Fibroblast of mammary gland (primary cell): ENCODE measurements at places on chromosomes 2 and 18.

DNA sequence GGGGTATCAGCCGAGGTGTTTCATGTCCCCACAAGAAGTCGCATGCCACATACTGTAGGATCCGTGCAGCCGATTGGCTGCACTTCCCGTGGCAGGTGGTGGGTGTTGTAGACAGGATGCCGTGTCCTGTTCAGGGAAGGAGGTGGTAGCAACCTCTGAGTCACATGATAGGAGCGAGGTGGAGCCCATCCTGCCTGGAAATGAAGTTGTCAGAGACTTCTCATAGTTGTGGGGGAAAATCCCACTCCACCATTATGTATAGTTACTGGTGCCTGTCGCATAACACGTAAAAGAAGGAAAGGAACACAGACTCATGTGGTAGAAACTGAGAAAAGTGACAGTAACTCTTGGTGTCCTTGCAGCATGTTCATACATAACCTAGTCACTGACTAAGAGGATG lies 91.4 kb upstream of the IL1R2 start:
- DNase-seq, result no peak

DNA sequence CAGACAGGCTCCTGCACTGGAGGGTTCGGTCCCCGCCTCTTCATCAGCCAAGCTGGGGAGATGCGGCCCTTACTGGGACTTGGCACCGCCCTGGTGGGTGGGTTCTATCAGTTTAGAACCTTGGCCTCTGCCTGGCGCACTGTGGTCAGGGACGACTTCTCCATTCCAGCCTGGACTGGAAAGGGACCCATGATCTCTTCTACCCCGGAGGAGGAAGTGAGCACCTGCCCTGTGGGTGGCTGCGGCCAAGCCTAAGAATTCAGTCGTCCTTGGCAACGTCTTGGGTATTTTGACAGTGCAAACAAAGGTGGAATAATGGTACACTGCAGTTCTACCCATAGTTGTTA lies 106.9 kb upstream of the CD302 start:
- no peak for DNase-seq

GRCh38 chr2:177783835-177784744 lies 288.5 kb downstream of the PDE11A start:
- peak; percentile 85 for DNase-seq

DNA sequence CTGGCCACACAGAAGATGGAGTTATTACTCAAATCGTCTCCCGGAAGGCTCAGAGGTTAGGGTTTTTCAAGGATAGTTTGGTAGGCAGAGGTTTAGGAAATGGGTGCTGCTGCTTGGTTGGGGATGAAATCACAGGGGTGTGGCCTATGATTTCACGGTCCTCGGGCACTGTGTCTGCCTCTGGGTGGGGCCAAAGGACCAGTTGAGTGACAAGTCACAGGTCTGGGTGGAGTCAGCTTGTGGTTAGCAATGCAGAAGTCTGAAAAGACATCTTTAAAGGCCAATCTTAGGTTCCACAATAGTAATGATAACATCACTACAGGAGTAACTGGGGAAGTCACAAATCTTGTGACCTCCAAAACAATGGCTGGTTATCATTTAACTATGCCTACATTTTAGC lies 387.8 kb downstream of the ZNF521 start:
- peak; percentile 36 for DNase-seq

DNA sequence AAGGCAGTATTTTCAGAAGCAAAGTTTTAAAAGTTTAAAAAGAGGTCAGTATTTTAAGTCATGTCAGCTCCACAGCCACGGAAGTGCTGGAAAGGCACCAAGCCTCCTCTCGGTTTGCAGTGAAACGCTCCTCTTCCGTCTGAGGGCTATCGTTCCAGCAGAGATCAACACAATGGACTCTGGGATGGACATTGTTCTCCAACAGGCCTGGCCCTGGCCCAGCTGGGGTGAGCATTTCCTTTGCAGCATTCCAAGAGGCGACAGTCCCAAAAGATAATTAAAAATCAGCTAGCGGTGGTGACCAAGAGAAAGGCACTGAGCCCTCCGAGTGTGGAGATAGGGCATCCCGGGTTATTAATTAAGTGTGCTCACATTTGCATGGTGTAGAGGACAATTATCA lies 95.9 kb upstream of the LCLAT1 start:
- no peak for DNase-seq

DNA sequence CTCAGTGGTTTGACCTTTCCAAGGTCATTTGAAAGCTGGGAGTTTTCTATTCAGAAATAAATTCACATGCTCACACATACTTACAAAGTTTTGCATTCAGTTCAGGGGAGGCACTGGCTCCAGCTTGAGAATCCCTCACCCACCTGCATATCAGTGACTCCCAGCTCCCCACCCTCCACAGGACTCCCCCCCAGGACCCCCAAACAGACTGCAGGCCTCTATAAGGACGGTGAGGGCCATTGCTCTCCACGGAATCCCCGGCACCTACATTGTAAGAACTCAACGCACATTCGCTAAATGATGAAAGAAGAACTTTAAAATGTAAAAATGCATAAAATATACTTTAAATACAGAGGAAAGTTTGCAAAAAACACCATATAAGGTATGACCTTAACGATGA lies 97.2 kb upstream of the TEX51 start:
- no peak for DNase-seq

- DNase-seq, result no peak
These were observed 99.6 kb upstream of the DDX18 start for GRCh38 chr2:117714745-117715417.

DNA sequence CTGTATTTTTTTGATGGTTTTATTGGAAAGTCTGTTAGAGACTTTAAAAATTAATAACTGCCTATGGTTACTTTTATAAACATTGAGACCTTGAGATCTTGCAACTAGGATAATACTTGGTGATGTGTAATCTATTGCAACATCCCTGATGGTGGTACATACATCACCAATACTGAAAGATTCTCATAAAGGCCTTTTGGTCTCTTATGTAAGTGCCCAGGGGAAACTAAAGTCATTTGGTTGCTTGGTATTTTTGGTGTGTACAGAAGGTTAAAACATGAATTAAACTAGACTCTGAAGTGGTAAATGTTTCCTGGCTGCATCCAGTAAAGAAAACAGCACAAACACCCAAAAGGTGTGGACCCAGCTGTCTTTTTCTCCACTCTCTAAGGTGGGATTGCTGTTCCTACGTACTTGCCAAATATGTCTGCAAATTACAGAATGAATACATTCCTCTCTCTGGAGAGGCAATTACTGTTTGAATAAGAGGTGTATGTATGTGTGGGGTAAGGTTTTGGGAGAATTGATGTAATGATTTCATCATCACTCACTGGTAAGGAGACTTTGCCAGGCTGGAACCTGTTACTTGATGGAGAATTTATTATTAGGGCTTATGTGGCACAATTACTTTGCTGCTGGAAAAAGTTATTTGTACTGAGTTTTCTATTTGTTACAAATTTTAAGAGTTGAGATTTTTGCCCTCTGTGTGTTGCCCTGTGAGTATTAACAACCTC lies 3.6 kb downstream of the B3GNT2 start:
- peak; percentile 86 for DNase-seq

DNA sequence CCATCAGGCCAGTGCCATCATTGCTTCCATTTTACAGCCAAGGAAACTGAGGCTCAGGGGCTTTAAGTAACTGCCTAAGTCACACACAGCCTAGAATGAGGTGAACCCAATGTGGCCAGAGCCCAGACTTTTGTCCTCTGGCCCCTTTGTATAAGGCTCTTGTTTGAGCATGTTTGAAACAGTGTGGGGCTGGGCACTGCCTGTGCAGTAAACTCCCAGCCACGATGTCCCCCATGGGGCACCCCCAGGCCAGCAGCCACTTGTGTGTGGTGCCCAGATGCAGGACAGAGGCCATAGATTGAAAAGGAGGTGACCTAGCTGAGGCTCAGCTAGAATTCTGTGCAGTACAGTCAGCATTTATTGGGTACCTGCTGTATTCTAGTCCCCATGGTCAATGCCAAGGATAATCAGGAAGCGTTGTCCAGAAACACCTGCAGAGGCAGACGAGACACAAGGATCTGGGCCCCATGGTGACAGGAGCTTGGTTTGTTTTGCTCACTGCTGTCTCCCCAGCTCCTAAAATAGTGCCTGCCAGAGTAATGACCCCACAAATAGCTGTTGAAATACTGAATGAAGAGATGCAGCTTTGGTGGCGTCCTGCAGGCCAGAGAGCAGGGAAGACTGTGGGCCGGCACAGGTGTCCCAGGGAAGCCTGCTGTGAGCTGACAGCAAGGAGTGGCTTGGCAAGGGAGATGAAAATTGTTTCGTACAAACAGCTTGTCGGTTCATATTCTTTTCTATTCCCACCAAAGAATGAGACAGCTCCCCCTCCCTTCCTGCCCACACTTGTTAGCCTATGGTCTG lies 160.7 kb downstream of the LDLRAD4 start:
- no peak for DNase-seq

- no peak for DNase-seq
These were observed 19.1 kb downstream of the EPB41L3 start for GRCh38 chr18:5524660-5525059.

- DNase-seq, result no peak
These were observed 221.1 kb downstream of the CNTNAP5 start for GRCh38 chr2:124246170-124246569.

- no peak for DNase-seq
These were observed 26.1 kb downstream of the RAB31 start for GRCh38 chr18:9734189-9734588.

DNA sequence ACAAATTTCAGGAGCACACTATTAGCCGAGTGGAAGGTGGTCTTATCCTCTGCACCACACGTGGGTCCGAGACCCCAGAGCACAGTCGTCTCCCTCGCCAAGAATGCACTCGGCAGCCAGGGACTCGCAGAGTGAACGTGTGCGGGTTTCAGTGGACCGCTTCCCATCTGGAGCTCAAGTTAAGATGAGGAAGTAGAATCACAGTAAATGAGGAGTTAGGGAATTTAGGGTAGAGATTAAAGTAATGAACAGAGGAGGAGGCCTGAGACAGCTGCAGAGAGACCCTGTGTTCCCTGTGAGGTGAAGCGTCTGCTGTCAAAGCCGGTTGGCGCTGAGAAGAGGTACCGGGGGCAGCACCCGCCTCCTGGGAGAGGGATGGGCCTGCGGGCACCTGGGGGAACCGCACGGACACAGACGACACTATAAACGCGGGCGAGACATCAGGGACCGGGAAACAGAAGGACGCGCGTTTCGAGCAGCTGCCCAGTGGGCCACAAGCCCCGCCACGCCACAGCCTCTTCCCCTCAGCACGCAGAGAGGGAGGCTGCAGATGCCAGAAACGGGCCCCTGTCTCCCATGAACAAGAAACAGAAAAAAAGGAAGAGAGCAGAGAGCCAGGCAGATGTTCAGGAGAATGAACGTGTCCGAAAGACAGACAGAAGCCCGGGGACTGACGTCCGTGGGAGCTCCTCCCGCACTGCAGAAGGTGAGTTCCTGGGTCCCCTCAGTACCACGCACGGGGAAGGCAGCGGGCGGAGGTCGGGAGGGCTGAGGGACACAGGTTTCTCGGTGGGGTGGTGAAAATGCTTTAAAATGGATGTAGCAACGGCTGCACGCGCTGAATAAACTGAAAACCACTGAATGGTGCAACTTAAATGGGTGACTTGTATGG lies 5.4 kb upstream of the KCNG2 start:
- no peak for DNase-seq

- no peak for DNase-seq
These were observed 18.6 kb downstream of the TSPYL6 start for GRCh38 chr2:54237428-54237827.

- DNase-seq, result peak; percentile 55
These were observed 277.1 kb upstream of the CCDC68 start for GRCh38 chr18:55236150-55236931.

GRCh38 chr18:12679183-12679786 lies 21.4 kb upstream of the SPIRE1 start:
- DNase-seq, result peak; percentile 58

- DNase-seq, result no peak
These were observed 4.4 kb upstream of the NEU4 start for GRCh38 chr2:241804326-241805229.

- DNase-seq, result no peak
These were observed 151.6 kb downstream of the PTGR3 start for GRCh38 chr18:75057169-75057960.

GRCh38 chr18:77147418-77147852 lies 14.9 kb upstream of the MBP start:
- peak; percentile 81 for DNase-seq

GRCh38 chr2:232892221-232892620 lies 22.2 kb downstream of the SNORC start:
- DNase-seq, result no peak

- DNase-seq, result no peak
These were observed 30.2 kb downstream of the UGP2 start for GRCh38 chr2:63871864-63872263.

- no peak for DNase-seq
These were observed 106.3 kb upstream of the CD302 start for GRCh38 chr2:159904127-159904958.

- no peak for DNase-seq
These were observed 213.2 kb downstream of the HDAC4 start for GRCh38 chr2:239187464-239188253.

- peak; percentile 76 for DNase-seq
These were observed 20.6 kb upstream of the ATRAID start for GRCh38 chr2:27191070-27191829.

DNA sequence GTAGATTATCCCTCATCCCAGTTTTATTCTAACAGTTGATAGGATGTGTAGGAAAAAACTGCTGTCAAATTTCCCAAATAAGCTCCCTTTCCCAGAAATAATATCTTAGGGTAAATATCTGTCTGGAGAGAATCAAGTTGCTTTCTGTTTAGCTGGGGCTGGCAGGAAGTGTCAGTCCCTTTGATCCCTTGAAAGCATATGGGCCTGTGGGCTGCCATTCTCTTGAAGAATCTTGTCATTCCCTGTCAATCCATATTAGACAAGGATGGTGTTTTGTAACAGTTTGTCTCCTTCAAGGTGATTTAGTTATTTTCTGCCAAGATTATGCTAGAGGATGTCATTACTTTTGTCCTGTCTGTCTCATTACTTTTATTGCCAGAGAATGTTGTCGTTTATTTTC lies 37.1 kb upstream of the UBE2E3 start:
- no peak for DNase-seq

DNA sequence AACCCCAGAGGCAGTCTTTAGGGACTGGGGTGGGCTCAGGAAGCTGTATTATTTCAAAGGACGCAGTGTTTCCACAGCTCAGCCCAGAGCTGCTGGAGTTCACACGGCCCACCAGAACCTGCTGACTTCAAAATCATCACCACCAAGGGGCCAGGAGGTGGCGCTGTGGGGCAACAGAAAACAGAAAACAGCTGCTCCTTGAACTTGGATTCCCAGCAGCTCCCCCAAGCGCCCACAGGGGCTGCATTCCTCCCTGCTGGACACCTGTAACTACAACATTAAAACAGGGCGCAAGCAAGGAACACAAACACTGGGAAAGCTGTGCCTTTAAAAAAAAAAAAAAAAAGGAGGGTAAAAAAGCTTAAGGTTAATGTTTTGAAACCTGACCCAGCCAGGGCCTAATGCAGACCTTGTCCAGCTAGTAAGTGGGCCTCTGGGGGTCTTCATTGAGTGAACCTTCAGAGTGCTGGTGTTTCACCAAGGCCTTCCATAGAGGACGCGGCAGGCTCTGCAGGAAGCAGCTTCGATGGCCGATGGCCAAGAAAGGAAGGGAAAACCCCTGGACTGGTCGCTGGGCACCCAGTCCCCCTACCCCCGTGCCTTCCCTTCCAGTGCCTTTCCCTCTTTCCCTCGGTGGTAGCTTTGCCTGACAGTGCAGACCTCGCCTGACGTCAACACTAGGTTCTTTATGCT lies 25.9 kb downstream of the MLPH start:
- DNase-seq, result peak; percentile 88
